Activated T-cell treated with anti-CD3 and anti-CD28 coated beads for 24 hours (primary cell): ENCODE measurements at places on chromosomes 7 and 10.

DNA sequence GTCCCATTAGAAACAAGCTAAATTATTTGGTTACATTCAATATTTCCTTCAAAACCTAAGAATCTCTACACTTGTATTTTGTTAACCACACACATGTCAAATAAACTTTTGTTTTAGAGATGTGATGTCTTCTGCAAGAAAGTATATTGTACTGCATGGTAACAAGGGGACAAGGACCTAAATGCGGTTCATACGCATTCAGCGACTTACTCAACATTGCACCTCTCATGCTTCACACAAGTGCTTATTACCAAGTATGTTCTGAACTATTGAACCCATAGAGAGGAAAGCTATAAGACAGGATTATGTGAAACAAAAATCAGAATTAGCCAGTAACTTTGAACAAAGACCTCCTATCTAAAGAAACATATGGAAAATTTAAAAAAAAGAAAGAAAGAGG lies 68.3 kb downstream of the CREB5 start:
- no peak for DNase-seq

DNA sequence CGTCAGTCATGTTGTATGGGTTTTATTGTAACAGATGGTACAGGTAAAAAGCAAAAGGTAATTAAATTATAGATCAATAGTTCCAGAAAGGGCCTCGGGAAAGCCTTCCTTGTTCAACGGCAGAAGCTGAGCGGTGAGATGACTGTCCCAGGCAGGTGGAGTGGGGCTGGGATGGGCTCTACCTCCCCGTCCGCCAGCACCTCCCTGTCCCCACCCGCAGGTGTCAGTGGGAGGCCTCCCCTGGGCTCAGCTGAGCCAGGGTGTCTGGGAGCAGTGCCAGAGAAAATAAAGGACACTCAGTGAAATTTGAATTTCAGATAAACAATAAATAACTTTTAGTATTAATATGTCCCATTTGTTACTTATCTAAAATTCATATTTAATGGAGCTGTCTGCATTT lies 58.9 kb downstream of the CLRN3 start:
- DNase-seq: no peak

- DNase-seq: no peak
These were observed 241.6 kb downstream of the CCDC7 start for GRCh38 chr10:32687546-32687945.

DNA sequence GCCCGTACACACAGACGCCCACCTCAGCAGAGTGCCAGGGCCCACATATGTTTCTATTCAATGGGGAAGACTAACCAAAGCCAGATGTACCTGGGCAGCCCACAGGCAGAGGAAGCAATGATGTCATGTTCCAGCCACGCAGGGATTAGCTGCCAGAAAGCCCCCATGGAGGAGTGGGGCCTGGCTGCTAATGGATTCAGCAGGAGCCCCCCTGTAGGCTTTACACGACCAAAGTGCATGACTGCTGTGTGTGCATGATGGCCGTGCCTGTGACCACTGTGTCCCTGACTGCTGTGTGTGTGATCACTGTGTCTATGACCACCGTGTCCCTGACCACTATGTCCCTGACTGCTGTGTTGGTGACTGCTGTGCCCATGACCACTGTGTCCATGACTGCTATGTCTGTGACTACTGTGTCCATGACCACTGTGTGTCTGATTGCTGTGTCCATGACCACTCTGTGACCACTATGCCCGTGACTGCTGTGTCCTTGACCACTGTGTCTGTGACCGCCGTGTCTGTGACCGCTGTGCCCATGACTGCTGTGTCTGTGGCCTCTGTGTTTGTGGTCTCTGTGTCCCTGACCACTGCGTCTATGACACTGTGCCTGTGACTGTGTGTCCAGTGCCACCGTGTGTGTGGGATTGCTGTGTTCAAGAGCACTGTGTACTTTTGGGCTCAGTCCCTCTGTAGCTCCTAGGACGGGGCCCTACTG lies 409.3 kb downstream of the RPS24 start:
- no peak for DNase-seq

DNA sequence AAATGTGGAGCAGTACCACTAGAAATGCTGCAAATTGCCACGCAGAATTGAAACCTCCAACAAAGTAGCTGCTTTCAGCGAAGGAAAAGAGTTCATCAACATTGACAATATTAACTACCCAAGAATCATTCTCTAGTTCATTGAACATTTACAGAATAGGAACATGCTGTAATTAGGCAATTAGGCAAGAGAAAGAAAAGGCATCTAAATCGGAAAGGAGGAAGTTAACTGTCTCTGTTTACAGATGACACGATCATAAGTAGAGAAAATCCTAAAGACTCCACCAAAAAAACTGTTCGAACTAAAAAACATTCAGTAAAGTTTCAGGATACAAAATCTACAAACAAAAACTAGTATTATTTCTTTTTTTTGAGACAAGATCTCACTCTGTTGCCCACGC lies 8.9 kb upstream of the PKD1L1 start:
- no peak for DNase-seq

DNA sequence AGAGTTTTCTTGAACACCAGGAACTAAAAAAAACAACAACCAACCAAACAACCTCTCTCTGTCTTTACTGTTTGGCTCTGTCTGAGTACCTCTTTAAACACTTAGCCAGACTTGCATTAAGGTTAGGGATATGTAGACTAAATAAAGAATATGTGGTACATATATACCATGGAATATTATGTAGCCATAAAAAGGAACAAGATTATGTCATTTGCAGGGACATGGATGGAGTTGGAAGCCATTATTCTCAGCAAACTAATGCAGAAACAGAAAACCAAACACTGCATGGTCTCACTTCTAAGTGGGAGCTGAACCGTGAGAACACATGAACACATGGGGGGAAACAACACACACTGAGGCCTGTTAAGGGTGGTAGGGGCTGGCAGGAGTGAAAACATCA lies 116.0 kb upstream of the ANTXRL start:
- DNase-seq: no peak

- no peak for DNase-seq
These were observed 4.6 kb upstream of the CFAP46 start for GRCh38 chr10:132946806-132947546.

DNA sequence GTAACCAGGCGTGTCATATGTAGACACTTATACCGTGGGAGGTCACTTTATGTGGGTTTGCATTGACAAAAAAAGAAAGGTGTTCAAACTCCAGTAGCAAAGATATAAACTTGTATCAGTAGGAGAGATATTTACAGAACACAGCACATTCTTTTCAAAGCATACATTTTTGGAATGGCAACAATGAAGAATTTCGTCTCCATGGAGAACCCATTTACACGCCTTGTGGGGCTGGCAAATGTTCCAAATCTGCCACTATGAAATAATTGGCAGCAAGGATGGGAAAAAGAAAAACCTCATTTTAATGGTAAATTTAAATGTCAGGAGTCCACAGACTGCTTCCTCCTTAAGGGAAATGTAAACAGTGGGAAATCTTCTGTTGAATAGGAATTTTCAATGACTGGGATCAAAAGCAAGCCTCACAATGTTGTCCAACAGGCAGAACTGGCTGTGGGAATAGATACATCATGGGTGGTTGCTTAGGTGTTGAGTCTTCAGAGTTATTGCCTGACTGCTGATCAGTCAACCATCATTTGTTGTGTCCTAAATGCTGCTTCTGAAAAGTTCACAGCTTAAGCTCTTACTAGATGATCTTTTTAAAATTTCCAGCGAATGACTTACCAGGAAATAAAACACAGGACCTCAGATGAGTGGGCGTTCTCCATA lies 256.6 kb upstream of the SEMA3C start:
- no peak for DNase-seq

DNA sequence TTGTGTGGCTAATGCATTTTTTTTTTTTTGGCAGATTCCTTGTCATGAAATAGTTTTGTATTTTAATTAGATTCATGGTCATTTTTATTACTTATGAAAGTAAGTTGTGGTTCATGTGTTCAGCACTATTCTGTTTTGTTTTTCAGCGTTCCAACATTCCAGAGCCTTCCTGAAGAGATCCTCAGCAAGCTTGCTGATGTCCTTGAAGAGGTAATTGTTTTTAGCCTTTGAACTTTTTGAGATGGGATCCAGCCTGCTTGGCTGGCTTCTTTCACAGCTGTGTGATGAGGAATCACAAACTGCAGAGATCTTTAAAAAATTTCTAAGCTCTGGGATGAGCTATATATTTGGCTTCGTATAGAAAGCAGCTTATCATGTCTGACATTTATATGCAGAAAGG lies 208.0 kb upstream of the CSTF2T start:
- DNase-seq: no peak

DNA sequence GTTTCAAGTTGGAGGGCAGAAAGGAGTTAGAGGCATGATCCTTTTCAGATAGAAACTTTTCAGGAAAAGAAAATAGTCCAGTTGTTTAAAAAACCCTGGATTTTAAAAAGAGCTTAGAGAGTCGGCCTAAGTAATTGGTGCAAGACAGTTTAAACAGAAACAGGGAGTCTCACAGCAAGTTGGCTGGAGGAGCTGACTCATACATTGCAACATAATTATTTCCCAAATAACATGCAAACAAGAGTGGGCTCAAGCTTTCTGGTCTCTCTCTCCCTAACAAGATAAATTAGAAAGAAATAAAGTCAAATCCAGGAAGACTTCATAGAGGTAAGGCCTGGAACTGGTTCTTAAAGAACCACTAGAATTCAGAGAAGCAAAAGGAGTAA lies 100.3 kb upstream of the AGBL3 start:
- no peak for DNase-seq

DNA sequence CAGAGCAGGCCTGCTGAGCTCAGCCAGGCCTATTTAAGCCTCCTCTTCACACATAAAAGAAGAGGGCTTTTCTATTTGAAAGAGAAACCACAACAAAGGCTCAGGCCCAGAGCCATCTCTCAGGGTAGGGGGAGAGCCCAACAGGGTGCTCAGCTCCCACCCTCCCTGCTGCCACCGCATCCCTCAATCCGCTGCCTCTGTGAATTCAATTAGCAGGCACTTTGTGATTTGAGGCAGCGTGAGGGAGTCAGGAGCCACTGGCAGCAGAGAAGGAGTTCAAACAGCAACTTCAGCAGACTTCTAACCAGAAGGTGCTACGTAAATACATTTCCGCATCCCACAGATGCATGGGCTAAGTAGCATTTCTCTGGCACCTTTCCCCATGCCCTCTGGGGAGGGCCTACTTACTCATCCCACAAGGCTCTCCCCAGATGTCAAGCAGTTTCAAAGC lies 45.2 kb downstream of the LRRC20 start:
- no peak for DNase-seq

DNA sequence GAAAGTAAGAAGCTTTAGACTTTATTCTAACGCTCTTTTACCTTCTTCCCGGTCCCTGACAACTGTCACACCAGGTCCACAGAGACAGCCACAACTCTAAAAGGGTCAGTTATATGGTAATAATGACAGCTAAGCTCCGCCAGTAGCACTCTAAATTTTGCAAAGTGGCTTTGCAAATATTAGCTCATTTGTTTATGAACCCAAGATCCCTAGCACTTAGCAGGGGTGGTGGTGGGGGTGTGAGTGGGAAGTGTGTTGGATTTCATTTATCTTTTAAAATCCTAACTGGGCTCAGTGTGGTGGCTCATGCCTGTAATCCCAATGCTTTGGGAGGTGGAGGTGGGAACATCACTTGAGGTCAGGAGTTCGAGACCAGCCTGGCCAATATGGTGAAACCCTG lies 34.8 kb upstream of the SDK1 start:
- DNase-seq: no peak

- DNase-seq: no peak
These were observed 187.4 kb downstream of the SEMA3D start for GRCh38 chr7:84999450-84999849.

DNA sequence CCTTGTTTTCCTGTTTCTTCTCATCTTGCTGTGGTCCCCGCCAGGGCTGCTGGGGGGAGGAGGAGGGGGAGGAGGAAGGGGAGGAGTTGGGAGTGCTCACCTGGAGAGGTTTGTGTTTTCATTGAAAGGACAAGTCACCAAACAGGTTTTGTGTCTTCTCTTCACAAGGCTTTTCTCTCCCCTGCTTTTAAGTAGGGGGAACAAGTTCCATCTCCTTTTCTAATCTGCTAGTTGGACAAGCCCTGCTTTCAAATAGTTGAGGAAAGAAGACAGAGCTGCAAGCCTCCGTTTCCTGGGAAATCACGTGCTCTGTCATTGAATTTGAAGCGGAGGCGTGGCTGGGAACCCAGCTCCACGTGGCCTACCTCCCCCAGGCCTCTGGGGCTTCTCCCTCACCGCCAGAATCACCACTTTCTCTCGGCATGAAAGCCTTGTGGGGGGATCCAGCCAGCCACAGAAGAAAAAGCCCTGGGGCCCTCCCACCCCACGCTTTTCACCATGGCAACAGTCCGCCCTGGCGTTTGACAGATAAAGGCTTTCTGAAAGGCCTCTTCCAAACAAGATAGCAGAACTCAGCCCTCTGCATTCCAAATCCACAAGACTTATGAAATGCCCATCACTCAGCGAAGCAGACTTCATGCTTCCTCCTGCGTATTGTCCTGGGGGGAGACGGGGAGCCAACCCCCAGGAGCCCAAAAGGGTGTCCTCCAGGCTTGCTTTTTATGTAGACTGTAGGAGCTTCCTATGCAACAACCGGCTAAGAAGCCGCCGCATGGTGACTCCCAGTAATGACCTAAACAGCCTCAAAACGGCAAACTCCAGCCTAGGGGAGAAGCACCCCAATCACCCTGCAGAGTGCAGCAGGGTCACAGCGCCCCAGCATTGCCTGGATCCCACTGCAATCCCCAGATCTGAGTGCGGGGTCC lies 51.7 kb downstream of the PROSER2 start:
- peak; percentile 52 for DNase-seq

- DNase-seq: no peak
These were observed 1305.4 kb upstream of the SORCS1 start for GRCh38 chr10:108469940-108470339.

GRCh38 chr7:110573862-110574528 lies 516.9 kb upstream of the LRRN3 start:
- no peak for DNase-seq

DNA sequence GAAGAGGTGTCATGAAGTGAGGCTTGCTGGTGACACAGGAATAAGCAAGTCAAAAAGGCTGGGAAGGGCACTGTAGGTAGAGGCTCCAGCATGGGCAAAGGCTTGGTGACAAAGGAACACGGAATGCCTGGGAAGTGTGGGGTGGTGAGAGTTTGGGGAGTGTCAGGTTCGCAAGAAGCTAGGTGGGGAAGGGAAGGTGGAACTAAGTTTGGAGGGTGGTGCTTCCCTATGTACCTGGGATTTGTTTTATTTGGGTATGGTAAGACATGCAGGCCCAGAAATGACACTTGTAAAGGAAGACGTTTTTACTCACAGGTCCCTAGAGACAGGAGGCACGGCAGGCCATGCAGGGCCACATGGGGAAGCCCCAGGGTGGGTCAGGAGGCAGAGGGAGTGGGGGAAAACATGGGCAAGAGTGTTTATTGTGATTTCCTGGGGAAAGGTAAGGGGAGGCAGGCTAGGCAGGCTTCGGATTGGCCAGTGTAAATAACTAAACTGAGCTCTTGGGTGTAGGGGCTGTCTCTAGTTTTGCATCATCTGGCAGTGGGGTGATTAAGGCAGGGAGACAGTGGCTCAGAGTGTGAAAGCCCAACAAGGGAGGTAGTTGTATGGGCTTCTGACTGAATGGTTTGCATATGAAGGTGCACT lies 52.1 kb downstream of the SH2D4B start:
- no peak for DNase-seq

GRCh38 chr7:69002416-69002815 lies 595.9 kb upstream of the AUTS2 start:
- DNase-seq: no peak
